Adipocyte (in vitro differentiated cells): ENCODE measurements at places on chromosomes 4 and X.

DNA sequence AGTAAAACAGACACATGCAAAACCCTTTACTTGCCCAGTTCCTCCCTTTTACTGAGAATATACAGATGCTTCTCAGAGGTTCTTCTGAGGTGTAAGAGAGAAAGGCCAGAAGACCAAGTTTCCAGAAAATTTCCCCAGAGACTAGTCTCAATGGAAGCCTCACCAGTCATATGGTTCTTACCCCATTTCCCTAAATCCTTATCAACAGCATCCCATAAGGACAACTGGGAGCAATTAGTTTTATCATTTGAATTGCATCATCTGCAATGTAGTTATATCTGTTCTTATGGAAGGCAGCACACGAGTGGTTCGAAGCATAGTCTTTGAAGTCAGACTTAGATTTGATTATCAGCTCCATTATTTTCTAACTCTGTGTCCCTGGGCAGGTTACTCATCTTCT lies 203.6 kb upstream of the PPARGC1A start:
- DNase-seq, result no peak

DNA sequence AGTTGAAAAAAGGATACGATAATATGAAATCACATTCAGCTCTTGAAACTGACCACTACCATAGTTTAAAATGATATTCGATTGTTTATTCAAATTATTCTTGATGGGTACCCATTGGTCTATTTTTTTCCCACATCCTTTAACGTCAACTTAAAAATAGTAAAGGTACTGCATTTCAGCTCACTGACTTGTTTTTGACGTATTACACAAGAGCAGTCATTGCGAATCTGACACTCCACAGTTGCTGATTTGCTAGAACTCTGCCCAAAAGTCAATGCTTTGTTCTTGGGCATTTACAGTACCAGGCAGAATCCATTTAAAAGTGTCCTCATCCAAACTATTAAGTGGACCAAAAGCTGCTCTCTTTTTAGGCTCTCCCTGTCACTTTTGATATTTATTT lies 1.2 kb upstream of the PDS5A start:
- DNase-seq, result no peak

DNA sequence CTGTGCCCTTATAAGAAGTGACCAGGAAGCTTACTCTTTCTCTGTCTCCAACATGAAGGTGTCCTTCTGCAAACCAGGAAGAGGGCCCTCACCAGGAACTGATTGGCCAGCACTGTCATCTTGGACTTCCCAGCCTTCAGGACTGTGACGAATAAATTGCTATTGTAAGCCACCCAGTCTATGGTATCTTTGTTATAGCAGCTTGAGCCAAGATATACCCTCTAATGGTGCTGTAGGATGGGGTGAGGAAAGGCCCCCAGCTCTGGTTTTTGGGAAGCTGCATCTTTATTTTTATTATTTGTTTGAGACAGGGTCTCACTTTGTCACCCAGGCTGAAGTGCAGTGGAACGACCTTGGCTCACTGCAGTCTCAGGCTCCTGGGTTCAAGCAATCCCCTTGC lies 1.2 kb upstream of the MGST2 start:
- no peak for DNase-seq

GRCh38 chrX:29478336-29479069 lies 736.9 kb upstream of the MAGEB2 start:
- DNase-seq, result peak; percentile 21

DNA sequence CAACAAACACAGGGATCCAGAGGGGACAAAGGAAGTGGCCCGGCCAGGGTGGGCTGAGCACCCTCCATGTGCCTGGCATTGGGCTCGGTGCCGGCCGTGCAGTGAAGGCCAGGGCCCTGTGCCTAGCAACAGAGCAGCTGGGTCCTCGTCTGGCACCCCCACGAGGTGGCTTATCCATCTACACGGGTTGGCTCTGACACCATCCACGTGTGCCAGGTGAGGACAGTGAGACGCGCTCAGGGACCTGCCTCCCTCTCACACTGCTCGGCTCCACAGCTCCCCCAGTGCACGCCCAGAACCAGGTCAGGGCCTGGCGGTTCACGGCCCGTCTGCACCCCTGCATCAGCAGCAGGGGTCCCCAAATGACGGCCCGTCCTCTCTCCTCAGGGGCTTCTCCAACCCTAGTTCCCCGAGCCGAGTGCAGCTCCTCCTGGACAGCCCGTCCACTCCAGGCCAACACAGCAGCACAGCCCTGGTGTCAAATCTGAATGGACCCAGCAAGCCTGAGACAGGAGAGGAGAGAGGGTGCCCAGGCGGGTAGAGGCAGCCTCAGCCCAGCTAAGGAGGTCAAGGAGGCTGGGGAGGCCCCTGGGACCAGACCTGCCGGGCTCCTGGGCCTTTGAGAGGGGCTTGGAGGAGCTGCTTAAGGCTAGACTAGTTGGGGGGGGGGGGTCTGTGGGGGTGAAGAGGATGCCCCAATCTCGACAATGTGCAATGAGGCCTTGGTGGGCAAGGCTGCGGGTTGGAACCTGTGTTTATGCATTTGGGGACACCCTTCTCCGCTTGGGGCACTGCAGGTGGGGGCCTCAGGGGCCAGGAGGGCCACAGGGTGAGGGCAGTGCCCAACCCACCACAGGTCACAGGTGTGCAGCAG lies 113.6 kb downstream of the FAM53A start:
- no peak for DNase-seq

- no peak for DNase-seq
Measured at GRCh38 chr4:37797923-37798322, 28.6 kb upstream of the PGM2 start.

- no peak for DNase-seq
Measured at GRCh38 chrX:121356139-121356849, 308.9 kb downstream of the GLUD2 start.

- no peak for DNase-seq
Measured at GRCh38 chrX:78333521-78333920, 6.1 kb upstream of the CYSLTR1 start.

GRCh38 chr4:175970724-175971123 lies 94.9 kb upstream of the WDR17 start:
- peak; percentile 24 for DNase-seq

- no peak for DNase-seq
Measured at GRCh38 chrX:41543668-41544067, 96.5 kb downstream of the NYX start.
